ENCODE measurements at places on chromosomes 7 and 10. TPM values are rescaled to one million over a fixed set of nuclear protein-coding genes. Genes with fewer than 3 reads are reported as not detected.

GRCh38 chr7:107788216-107788615 is 14.8 kb downstream of the SLC26A3 start:
- DNase-seq = no peak

DNA sequence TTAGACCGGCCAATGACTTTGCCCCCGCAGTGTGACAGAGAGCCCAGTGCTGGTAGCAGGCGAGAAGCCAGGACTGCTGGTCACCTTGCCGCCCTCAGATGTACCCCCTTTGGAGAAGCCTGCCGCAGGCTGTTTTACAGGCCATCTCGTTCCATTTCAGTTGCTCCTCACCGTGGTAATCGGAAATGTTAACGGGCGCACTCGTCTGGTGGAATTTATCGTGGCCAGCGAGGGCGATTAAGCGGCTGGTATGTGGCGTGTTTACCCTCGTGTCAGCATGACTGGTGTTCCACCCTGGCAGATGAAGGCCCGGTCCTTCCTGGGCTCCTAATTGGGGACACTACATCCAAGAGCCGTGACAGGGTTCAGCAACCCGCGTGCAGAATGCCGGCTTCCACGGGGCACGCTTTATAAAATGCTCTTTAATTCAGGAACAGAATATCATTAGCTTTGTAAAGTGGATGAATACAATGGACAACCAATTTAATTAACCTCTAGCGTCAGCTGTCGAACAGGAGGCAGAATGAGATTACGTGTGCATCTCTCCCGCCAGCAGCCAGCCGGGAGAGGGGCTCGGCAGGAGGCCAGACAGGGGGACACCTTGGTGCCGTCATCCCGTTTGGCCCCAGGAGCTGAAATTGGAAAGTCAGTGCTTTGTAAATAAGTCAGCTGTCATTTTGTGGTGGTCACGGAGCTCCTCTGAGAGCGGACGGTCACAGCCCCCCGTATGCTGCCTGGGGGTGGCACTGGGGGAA is 108.3 kb downstream of the NKX6-2 start:
- DNase-seq = no peak

- no peak for DNase-seq
These were observed 24.1 kb downstream of the AMZ1 start for GRCh38 chr7:2711895-2712675.

Gene HOXA13
- 0.06 TPM for polyA plus RNA-seq

Measured in right renal pelvis (tissue), 4 donors.